Muscle of back (tissue), 13 donors: ENCODE measurements at places on chromosomes 3 and 15.

DNA sequence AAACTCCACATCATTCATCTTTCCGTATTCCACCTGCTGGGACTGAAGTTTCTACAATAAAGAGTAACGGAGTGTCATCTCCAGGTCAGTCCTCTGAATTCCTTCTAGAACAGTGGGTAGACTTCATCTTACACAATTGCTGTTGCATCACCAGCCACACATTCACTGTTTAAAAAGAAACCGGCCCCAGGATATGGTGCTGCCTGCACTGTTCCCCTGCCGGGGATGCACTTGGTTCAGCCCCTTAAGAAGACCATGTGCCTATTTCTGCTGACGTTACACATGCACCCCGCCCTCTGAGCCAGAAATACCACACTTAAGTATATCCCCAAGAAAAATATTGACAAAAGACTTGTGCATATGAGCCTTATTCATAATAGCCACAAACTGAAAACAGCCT, 233.4 kb downstream of the FEZF2 start:
- DNase-seq, result no peak

GRCh38 chr3:44510000-44510368, 32.5 kb upstream of the ZNF445 start:
- DNase-seq, result peak; percentile 65

GRCh38 chr15:74958320-74958907, 1.8 kb upstream of the RPP25 start:
- peak; percentile 27 for DNase-seq

- DNase-seq, result no peak
Measured at GRCh38 chr3:196721097-196721496, 8.9 kb downstream of the PIGX start.

GRCh38 chr15:88805031-88805780, 2.0 kb downstream of the ACAN start:
- no peak for DNase-seq

DNA sequence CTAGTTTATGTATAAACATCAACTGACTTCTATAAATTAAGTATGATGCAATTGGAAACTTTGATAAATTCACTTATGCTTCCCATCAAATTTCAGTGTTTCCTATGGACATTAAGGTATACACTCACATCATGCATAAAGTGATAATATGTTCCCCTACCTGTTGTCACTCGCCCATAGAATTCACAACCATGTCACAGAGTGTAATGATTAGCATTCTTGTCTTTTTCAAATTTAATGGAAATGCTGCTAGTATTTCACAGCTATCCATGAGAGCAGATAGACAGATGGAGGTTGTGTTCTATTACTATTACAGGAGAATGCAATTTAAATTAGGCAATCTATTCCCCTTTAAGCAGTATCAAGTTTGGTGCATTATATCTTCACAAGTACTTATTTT, 984 bp downstream of the PLSCR4 start:
- no peak for DNase-seq
